ENCODE measurements at places on chromosomes 12 and 14. TPM values are rescaled to one million over a fixed set of nuclear protein-coding genes. Genes with fewer than 3 reads are reported as not detected.

DNA sequence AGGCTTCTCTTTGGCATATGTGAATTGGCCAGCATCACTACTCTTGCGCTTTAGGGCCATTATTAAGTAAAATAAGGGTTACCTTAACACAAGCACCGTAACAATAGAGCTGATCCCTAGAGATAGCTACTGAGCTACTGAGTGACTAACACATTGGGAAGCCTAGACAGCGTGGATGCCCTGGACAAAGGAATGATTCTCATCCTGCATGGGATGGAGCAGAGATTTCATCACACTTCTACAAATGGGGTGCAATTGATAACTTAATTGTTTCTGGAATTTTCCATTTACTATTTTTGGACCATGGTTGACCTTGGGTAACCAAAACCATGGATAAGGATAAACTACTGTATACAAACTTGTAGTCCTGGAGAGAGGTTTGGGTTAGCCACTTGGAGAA is 57.1 kb downstream of the FBXO34 start:
- no peak for DNase-seq

- no peak for DNase-seq
These were observed 3.3 kb downstream of the NCKAP5L start for GRCh38 chr12:49824895-49825294.

DNA sequence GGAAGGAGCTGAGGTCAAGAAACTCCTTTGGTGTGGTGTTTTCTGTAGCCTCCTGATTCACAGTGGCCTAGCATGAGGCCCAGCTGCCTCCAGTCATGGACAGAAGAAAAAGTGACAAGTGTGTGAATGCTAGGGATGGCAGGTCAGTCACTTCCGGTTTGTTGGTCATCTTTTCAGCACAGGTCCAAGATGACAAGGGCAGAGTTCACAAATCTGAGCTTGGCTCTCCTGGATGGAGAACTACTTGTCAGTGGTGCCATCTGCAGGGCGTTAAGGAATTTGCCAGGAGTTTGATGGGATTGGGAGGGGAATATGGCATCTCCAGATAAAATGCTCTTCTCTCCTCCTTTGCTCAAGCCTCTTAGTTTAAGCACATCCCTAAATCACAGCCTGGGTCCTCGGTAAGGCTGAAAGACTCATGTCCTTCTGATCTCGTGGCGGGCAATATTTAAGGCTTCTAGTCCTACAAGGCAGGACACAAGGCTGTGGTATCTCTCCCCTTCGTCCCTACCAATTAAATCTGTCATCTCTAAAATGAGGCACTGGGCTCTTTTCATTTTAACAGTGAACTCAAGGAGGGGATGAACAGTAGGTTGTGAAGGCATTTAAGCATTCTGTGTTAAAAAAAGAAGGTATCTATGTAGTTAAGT is 10.0 kb downstream of the TUBA1B start:
- no peak for DNase-seq

DNA sequence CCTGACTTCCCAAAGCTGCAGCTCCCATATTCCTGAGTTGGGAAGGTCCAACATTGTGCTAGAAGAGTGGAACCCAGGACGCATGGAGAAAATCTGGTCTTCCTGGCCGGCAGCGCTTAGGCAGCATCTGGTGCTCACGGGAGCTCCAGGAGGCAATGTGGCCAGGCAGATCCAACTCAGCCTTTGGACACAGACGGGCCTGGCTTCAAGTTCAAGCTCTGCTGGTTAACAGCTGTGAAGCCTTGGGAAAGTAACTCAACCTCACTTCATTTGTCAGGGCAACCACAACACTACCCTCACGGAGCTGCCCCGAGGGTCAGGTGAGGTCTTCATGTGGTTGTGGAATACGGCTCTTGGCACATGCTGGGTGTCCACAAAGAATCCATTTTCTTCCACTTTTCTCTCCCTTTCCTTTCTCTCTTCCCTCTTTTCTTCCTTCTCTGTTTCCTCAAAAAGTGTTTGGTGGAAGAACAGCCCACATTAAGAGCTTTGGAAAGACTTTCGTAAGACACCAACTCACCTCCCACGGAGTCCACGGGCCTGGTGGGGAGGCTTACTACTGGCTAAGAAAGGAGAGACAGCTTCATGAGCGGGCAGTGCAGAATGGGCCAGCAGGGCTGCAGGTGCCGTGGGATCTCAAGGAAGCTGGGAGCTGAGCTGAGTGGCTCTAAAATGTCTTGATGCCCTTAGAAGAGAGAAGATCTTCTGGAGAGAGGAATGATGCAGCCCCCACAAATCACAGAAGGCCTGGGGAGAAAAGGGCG is 2.4 kb upstream of the FAM181A start:
- no peak for DNase-seq

SMCO2 gene
- polyA plus RNA-seq = not detected

POLE2 gene
- polyA plus RNA-seq = 0.58 TPM

SCAF11 gene
- 21.0 TPM for polyA plus RNA-seq

GRCh38 chr12:2233034-2233433 is 180.2 kb downstream of the CACNA1C start:
- DNase-seq = no peak

KLHDC1 gene
- 2.3 TPM for polyA plus RNA-seq

DLK1 gene
- 0.17 TPM for polyA plus RNA-seq

DNA sequence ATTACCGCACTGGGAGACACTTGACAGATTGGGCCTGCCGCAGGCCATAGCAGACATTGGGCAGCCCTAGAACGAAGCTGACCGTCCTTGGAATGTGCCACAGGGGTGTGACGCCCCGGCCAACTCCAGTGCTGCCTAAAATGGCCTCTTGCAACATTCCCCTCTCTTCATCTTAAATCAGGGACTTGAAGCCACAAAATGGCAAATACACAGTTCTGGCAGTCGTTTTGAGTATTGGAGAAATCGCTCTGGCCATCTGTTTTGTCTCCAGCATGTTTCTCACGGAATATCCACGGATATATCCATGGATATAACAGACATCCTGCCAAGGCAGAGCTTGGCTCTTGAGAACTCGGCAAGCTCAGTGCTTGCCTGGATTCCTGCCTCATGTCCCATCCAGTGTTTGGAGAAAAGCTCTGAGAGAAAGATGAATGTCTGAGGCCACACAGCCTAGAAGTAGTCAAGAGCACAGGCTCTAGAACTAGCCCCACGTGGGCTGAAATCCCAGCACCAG is 158.4 kb downstream of the CHST11 start:
- no peak for DNase-seq

INHBC gene
- not detected for polyA plus RNA-seq

- DNase-seq = no peak
These were observed 181.6 kb downstream of the CALM1 start for GRCh38 chr14:90578283-90578985.

DNA sequence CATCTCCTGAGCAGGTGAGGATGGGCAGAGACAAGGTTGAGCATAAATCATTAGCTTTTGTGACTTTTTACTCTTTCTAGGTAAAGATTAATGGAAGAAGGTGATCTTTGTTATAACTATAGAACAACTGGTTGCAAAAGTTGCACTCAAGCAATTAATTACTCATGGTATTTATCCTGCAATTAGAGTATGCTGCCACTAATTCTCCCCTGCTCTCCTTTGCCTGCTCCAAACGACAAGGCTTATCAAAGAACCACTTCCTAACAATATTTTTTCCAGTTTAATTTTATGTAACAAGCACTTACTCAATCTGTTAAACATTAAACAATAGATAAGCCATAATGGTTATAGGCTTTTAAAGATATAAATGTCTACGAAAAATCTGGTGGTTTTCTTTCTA is 189.9 kb upstream of the PELI2 start:
- no peak for DNase-seq

- DNase-seq = peak; percentile 63
These were observed 16.7 kb downstream of the TMEM132D start for GRCh38 chr12:129887101-129887500.
